ENCODE measurements at places on chromosomes 7 and 10.

GRCh38 chr7:157851501-157852067 lies 514.8 kb downstream of the DNAJB6 start:
- DNase-seq = no peak

GRCh38 chr7:102914585-102914984 lies 1.8 kb downstream of the LRRC17 start:
- no peak for DNase-seq

GRCh38 chr7:140008755-140009610 lies 53.8 kb downstream of the PARP12 start:
- DNase-seq = no peak

- no peak for DNase-seq
Measured at GRCh38 chr10:14162629-14163344, 167.9 kb downstream of the FRMD4A start.

GRCh38 chr7:82530361-82530760 lies 86.8 kb upstream of the CACNA2D1 start:
- DNase-seq = no peak

GRCh38 chr10:19826712-19827111 lies 10.5 kb downstream of the PLXDC2 start:
- DNase-seq = no peak

- no peak for DNase-seq
Measured at GRCh38 chr10:34628174-34628796, 186.8 kb downstream of the PARD3 start.

GRCh38 chr7:42319631-42320030 lies 82.6 kb upstream of the GLI3 start:
- no peak for DNase-seq

GRCh38 chr7:5596046-5596895 lies 172.6 kb upstream of the TNRC18 start:
- peak; percentile 88 for DNase-seq

DNA sequence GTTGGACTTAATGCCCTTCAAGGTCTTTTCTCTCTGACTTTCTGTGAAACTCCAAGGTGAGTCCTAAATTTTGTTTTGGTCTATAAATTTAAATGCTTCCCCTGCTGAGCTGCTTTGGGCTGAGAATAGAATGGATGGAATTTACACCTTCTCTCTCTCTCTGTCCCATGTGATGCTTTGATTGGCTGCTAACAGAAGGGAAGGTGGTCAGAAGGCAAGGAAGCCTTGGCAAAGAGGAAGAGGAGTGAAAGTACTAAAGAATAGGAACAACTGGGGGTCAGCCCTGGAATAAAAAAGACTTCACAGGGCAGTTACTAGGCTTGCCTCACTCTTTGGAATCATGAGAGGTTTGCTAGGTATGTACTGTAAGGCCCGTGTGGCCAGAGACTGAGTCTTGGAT lies 260.2 kb downstream of the AUTS2 start:
- DNase-seq = no peak

DNA sequence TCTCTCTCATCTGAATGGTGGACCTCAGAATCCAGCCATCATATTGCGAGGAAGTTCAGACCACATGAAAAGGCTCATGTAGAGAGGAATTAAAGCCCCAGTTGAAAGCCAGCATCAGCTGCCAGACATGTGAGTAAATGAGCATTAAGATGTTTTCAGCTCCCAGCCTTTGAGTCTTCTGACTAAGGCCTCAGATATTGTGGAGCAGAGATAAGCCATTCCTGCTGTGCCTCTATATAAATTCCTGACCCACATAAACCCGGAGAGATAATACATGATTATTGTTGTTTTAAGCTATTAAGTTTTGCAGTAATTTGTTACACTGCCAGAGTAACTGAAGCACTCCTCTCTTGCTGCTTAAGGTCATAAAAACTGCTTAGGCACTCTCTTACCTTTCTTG lies 14.6 kb downstream of the FAM149B1 start:
- DNase-seq = no peak

DNA sequence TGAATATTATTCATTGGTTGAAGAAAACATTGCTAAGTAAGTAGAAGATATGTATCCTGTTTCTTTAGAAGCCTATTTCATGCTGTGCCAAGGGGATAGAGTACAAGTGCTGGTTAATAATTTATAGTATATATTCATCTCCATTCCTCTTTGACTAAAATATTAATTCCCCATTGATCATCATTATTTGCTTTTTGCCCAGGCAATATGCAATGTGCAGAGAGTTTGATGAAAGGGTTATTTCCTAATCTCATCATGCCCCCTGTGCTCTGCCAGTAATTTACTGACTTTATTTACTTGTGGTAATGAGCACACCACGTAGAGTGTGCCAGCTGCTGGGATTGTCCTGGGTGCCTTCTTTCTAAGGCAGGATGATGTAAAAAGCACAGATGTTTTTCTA lies 180.9 kb downstream of the REEP3 start:
- DNase-seq = no peak

- DNase-seq = peak; percentile 54
Measured at GRCh38 chr10:103921750-103922195, 3.8 kb upstream of the STN1 start.

DNA sequence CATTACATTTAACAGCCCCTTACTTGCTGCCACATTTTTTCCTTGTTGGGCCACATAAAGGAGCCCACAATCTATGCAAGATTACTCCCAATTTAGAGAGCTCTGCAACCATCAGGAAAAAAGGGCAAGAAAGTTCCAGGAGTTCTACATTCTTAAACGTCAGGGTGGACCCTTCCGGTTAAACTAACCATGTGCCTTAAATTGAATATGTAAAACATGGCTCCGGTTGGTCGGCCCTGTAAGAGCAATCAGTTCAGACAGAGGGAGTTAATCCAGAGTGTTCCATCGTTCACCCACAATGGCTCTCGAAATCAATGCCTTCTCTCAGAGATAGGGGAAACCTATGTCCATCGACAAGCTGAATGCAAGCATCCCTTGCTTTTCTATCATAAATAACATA lies 253.7 kb upstream of the PFKP start:
- no peak for DNase-seq

DNA sequence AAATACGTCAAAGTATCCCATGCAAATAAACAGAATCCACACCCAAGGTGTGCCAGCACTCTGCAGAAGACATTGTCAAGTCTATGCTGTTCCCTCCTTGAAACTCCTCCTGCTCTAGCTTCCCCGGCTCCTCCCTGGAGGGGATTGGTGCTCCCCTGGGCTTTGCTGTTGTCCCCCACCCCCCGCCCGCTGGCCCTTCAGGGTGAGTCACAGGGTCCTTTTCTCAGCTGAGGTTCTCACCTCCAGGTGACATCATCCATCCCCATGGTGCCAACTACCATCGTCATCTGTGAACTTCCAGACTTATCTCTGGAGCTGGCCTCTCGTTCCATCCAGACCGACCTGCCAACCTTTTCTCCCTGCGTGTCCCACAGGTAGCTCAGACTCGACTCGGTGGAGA lies 77.0 kb downstream of the ITIH5 start:
- DNase-seq = no peak

GRCh38 chr10:1414893-1415292 lies 322.4 kb downstream of the ADARB2 start:
- DNase-seq = no peak

- no peak for DNase-seq
Measured at GRCh38 chr7:132211971-132212370, 364.3 kb downstream of the PLXNA4 start.

- DNase-seq = no peak
Measured at GRCh38 chr10:100333661-100334440, 3.8 kb upstream of the PKD2L1 start.

- peak; percentile 52 for DNase-seq
Measured at GRCh38 chr7:128236924-128237586, 4.0 kb upstream of the LEP start.

- DNase-seq = no peak
Measured at GRCh38 chr7:126079151-126079550, 1149.5 kb upstream of the POT1 start.

- DNase-seq = no peak
Measured at GRCh38 chr10:65765006-65765541, 1160.8 kb upstream of the LRRTM3 start.

DNA sequence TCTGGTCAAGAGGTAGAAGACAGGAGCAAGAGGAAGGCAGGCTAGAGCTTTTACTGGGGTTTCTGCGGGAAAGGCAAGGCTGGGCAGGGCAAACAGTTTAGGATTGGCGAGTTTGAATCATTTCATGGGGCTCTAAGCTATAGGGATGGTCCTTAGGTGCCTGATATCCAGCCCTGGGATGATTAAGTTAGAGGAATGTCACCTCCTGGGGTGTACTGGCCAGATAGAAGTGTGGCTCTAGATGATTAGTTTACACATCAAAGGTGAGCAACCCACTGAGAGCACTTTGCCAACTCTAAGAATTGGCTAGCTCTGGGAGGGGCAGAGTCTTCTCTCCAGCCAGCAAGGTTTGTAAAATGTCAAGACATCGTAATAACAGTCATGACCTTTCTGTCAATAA lies 52.4 kb downstream of the ZNF365 start:
- no peak for DNase-seq

DNA sequence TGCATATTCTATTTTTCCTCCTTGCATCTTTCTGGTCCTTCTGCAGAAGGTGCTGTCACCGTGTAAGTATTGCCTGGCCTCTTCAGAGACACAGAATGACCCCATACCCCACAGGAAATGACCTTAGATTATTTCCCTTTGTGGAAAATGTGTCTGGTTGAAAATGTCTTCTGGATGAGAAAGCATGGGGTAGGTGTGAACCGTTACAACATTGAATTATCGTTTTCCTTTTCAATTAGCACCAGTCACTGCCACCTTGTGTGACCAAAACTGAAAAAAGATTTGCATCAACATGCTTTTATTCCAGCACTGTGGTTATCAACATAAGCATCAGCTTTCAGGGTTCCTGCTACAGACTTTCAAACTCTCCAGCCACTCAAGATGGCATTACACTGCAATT lies 58.0 kb upstream of the CELF2 start:
- peak; percentile 70 for DNase-seq

GRCh38 chr10:30820261-30820991 lies 190.9 kb upstream of the LYZL2 start:
- DNase-seq = no peak

GRCh38 chr10:126242397-126243260 lies 145.6 kb downstream of the ADAM12 start:
- no peak for DNase-seq

- no peak for DNase-seq
Measured at GRCh38 chr7:101927802-101928201, 110.4 kb downstream of the CUX1 start.

DNA sequence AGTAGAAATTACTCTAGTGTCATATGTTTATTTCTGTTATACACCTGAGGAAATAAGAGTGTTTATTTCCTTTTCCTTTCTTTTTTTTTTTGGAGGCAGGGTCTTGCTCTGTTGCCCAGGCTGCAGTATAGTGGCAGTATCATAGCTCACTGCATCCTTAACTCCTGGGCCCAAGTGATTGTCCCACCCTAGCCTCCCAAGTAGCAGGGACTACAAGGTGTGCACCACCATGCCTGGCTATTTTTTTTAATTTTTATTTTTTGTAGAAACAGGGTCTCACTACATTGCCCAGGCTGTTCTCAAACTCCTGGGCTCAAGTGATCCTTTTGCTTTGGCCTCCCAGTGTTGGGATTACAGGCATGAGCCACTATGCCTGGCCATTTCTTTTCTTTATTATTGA lies 37.8 kb downstream of the TBC1D12 start:
- no peak for DNase-seq

- DNase-seq = no peak
Measured at GRCh38 chr7:136053689-136054485, 76.7 kb upstream of the MTPN start.

GRCh38 chr10:69405221-69405620 lies 11.5 kb downstream of the TACR2 start:
- no peak for DNase-seq

DNA sequence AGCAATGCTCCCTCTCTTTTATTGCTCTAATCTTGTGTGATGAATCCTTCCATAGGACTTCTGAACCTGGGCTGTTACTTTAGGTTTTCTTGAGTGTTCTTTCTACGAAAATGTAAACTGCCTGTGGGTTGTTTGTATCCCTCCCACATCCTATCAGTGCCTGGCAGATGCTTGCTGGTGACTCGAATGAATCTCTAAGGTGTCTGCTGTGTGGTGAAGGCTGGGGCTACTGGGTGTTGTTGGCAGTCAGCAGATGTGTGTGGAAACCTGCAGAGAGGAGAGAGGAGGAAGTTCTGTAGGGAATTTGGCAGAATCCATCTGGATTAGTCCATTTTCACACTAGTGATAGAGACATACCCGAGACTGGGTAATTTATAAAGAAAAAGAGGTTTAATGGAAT lies 639.4 kb downstream of the CALN1 start:
- DNase-seq = no peak

- no peak for DNase-seq
Measured at GRCh38 chr10:123518765-123519164, 147.4 kb upstream of the GPR26 start.

DNA sequence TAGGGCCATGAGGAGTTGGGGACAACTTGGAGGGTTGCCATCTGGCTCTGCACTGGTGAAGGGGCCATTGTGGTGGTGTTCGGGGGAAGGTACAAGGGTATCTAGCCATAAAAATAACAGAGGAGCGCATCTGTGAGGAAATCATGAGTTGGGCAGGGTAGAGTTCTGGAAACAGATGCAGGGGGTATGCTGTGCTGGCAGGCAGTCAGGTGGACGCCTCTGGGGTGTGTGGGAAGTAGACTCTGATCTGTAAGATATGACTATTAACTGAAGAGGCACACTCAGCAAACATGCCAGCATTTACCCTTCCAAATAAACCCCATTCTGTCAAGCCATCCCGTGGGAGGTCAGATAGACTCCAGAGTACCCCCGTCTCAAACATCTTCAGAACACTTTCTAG lies 79.8 kb downstream of the CLEC2L start:
- no peak for DNase-seq

DNA sequence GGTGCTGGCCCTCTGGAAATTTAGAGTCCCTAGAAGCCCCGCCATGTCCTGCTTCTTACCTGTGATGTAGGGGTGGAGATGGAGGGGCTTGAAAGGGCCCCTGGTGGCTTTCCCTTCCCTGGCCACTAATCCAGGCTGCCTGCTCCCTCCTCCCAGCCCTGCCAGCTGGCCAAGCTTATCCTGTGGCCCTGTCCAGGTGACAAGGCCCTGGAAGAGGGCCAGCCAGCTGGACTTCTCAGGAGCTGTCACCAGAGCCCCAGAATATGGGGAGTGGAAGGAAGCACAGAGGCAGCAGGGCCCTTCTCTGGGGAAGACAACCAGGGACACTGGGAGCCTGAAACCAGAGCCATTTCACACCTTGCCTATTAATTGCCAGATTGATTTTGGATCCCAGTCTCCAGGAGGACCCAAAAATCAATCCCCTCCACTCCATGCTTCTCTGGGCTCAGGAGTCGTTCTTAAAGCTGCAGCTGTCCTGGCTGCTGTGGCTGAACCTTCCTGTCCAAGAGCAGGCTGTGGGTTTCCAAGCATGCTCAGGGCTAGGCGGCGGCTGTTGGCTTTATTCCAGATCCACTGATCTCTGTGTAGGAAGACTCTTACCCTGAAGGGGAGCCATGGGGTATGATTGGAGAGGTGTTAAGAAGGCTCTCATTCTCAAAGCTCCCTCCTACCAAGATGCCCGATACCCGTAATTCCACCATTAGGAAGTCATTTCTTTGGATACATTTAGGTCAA lies 52.6 kb upstream of the PCBD1 start:
- DNase-seq = no peak

- DNase-seq = no peak
Measured at GRCh38 chr10:51999096-51999495, 299.7 kb upstream of the CSTF2T start.
